Ascending aorta (tissue), 2 donors: ENCODE measurements at places on chromosomes 4 and X.

GRCh38 chr4:168631241-168632162 is 134.7 kb downstream of the PALLD start:
- no peak for DNase-seq

GRCh38 chr4:88110826-88111225 is 47.6 kb downstream of the ABCG2 start:
- DNase-seq, result no peak

DNA sequence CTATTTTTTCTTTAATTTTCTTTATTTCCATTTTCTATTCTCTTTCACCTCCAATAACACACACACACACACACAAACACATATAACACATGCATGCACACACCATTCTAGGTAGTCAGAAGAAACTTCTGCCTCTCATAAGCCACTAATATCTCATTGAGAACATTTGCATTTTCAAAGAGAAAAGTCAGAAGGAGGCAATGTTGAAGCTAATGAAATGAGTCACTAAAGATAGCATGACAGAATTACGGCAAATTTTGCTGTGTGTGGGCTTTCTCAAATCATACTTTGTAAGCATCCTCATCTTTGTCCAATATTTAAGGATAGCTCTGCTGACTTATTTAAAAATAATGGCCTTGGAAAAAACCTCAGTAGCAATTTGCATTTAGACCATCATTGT is 291.3 kb downstream of the GUCY2F start:
- DNase-seq, result no peak

- no peak for DNase-seq
Observed at GRCh38 chr4:180578175-180578574, 1665.0 kb upstream of the TENM3 start.

- no peak for DNase-seq
Observed at GRCh38 chrX:70231666-70232065, 2.8 kb upstream of the AWAT1 start.
